ENCODE measurements at places on chromosomes 13 and 19. TPM values are rescaled to one million over a fixed set of nuclear protein-coding genes. Genes with fewer than 3 reads are reported as not detected.

- peak; percentile 21 for DNase-seq
Observed at GRCh38 chr19:16830679-16831078, 1.5 kb downstream of the SIN3B start.

DNA sequence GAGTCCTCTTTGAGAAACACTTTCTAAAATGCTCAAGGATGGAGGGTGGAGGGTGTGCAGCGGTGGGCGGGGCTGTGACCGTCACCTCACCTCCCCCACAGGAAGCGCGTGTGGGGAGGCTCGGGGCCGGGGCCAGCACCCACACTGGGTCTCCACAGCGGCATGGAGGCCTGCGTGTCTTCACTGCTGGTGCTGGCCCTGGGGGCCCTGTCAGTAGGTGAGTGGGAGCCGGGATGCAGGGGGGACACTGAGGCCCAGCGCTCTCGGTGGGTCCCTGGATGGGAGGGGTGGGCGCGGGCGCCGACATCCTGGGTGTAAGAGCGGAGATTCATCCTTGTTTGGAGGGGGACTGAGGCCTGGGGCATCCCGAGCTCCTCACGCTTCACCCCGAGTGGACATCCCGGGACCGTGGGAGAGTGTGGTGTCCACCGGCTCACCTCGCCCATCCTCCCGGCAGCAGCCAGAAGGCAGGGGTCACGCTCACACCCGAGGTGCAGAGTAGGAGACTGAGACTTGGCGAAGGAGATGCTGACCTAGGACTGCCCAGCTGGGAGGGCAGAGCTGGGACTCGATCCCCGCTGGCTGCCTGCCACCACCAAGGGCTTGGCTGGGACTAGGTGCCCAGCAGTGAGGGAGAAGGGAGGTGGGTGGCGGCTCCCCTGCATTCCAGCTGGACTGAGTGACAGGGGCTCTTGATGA is at the start of gene GZMM:
TSS of gene GZMM (plus strand) at position 144 of the 699 bp plus-strand sequence. CDS start at position 163, 19 bp downstream.
- no peak for DNase-seq

GRCh38 chr13:112771139-112771876 is 81.5 kb downstream of the ATP11A start:
- no peak for DNase-seq

DNA sequence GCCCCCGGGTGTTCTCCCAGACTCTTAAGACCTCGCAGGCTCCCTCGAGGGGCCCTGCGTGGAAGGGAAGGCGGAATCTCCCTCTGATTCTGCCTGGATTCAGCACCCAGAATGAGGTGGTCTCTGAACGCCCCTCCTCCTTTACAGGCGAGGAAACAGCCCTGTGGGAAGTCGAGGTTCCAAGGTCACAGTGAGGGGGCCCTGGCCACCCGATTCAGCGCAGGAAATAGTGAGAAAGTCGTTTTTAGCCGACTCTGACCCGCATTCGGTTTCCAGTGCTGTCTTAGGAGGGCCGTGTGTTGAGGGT is 1.1 kb downstream of the BSG start:
- DNase-seq: no peak

GRCh38 chr19:53908935-53909415 is at the start of gene CACNG7:
Gene CACNG7, plus strand, starts transcription at chr19:53909278. Its CDS starts 3,554 bp downstream, at chr19:53912832.
- no peak for DNase-seq

DNA sequence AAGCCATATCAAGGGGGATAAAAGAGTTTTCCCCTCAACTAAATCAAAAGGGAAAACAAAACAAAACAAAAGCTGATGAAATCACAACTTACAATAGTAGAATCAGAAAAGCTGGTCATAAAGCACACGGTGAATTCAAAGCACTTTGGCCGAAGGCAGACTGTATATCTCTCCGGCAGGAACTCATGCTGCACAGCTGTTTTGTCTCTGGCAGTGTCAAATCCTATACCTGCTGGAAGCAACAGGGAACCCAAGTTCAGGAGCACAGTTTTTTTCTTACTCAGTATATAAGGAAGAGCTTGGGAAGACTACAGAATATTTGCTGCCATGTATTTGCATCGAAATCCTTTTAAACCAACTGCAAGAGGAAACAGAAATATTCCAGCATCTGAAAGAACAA is 213.7 kb downstream of the RFC3 start:
- DNase-seq: no peak

- DNase-seq: no peak
Observed at GRCh38 chr13:113500530-113501265, 10.2 kb upstream of the DCUN1D2 start.

DNA sequence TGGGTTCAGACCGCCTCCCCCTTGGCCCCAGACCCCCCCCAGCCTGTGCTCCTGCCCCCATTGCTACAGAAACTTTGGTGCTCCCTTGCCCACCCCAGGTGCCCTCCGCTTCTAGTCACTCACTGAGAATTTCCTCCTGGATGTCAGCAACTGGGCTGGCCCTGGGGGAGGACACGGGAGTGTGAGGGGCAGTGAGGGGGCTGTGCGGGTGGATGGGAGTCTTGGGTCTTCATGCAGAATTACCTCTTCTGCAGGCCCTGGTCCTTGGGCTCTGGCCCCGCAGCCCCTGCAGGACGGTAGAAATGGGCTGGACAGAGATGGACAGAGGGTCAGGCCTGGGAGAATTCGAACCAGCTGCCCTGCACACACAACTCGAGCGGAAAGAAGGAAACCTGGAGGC is 4.8 kb downstream of the LILRB5 start:
- DNase-seq: no peak

DNA sequence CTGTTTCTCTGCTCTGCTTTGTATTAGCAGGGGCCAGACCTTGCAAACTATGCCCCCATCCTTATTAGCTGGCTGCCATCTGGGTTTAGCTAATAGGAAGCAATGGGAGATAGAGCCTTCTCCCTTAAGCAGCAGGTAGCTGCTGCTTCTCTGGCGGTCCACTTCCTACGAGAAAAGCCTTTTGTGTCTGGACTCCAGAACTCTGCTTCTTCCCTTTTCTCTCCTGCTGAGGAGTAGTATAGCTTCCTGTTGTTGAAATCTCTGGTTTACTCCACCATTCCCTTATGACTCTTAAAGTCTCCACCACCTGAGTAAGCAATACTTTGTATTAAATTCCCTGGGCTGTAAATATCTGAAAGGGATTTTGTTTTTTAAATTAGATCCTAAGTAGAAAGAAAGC is 147.1 kb downstream of the DNAJC15 start:
- no peak for DNase-seq

DNA sequence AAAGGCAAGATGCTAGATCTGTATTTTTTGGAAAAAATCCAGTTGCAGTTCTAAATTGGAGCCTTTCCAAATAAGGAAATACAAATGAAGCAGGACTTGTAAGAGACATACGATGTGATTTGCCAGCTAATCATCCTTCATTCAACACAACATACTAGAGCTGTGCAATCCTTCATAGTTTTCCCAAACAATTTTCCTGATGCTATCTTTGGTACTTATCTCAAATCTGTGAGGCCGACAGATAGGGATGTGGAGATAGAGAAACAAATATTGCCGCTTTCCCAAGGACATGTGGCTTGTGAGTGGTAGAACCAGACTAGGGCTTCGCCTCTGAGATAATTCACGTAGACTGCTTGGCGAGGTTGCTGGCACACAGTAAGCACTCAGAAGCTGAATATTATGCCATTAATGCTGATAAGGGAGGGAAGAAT is 176.6 kb downstream of the LMO7 start:
- DNase-seq: no peak

- DNase-seq: peak; percentile 70
Observed at GRCh38 chr19:6997679-6998445, 23.4 kb downstream of the MBD3L2B start.

GRCh38 chr19:768424-768823 is 17.5 kb downstream of the MISP start:
- peak; percentile 78 for DNase-seq

DNA sequence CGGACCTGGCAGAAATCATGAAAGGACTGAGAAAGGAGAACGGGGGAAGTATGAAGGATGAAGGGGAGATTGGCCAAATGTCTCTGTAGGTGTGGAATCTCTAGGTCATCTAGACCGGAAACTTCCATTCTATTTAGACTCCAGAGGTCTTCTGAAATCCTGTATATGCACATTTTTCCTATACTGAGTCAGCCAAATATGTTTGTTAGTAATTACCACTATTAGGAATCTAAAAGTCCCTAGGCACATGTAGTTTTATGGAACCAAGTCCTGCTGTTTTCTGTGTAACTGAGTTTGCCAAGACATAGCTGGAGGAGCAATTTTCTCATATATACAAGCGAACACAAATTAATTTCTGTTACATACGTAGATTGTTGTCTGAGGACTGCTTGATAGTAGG is 498.1 kb downstream of the GPC5 start:
- DNase-seq: peak; percentile 7

GRCh38 chr13:35481777-35482176 is 5.3 kb upstream of the MAB21L1 start:
- no peak for DNase-seq

GRCh38 chr13:37647031-37647650 is 48.6 kb upstream of the POSTN start:
- DNase-seq: peak; percentile 2

DNA sequence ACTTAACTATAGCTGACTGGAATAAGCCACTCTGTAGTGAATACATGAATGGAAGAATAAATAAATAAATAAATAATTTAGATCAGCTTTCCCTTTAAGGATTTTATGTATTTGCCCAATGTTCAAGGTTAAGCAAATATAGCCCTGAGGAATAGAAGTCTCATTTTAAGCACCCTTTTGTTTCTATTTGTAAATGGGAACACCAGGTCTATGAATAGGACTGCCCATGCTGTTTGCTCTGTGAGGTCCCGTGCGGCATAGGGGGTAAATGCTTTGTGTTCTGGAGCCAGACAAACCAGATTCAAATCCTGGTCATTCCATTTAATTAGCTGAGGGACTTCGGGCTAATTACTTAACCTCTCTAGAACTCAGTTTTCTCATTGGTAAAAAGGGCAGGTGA is 29.3 kb downstream of the CBY2 start:
- no peak for DNase-seq

DNA sequence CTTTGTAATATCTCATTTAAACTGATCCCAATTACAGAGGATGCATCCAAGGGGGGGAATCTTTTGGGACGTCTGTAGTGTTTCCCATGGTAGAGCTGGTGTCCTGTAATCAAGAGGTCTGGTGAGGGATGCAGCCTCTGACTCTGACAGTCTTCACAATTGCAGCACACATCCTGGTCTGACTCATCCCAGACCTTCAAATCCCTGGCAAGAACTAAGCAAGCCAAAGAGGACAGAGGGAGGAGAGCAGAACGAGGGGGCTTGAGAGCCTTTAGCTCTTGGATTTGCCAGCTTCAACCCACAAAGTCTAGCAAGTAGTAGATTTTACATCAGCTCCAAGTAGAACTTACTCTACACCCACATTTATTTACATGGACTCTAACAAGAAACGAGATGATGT is 17.3 kb upstream of the FCGBP start:
- peak; percentile 27 for DNase-seq

DNA sequence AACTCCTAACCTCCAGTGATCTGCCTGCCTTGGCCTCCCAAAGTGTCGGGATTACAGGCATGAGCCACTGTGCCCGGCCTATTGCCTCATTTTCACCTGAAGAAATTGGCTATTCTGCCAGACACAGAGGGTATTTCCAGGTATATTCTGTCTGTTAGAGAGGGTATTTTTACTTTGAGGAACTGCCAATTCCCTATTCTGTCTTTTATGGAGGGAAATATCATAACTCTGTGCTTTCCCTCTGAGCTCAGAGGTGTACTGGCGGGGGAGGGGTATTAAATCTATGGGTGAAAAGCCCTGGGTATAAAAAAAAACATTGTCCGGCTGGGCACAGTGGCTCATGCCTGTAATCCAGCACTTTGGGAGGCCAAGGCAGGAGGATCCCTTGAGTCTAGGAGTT is 24.8 kb downstream of the TSKS start:
- DNase-seq: no peak

GRCh38 chr13:114017028-114017630 is 43.3 kb upstream of the C13orf46 start:
- DNase-seq: no peak

- DNase-seq: peak; percentile 59
Observed at GRCh38 chr13:73835138-73835721, 299.0 kb downstream of the KLF12 start.

DNA sequence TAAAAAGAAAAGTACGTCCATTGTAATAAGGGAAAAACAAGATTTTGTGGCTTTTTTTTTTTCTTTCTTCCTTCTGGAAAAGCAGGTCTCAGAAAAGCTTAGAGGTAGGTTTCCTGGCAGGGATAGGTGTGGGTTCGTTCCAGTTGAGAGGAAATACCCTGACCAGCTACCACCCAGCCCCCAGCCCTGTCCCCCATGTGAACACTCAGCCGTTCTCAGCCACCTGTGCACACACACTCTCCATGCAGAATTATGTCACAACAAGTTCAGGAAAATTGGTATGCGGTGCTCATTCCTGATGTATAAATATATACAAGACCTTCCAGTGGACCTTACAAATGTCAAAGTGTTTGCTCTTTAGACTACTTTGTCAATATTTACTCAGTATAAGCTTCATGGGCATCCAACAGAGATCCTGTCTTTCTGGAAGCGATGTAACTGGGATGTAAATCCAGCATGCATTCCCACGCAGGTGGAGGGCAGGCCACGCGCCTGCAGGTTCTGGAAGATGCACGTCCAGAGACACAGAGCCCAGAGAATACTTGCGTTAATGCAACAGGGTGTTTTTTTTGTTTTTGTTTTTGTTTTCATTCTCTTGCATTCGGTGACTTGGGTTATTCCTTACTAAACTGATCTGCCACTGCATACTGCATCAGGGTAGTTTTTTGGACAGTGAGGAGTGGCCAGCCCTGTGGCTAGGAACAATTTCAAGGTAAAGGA is 68.8 kb downstream of the TSHZ3 start:
- no peak for DNase-seq

- no peak for DNase-seq
Observed at GRCh38 chr13:84902243-84902642, 897.0 kb downstream of the SLITRK6 start.

DNA sequence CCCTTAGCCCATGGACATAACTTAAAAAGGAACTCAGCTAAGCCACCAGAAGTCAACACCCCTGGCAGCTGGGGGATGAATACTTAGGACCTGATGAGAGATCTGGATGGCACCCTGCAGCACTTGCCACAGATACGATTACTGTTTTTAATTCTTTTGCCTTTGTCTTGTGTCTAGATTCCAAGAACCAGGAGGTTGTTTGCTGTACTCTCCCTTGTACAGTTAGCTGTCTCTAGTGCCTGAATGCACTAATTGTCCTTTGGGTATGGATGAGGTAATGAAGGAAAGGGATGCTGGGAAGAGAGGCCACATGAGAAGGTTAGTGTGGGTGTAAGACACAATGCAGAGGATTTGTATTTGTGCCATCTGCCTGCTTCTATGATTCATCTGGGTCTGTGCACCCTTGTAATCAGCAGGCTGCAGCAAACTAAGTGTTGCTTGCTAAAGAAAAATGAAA is 385.8 kb downstream of the KCNRG start:
- DNase-seq: peak; percentile 81

- no peak for DNase-seq
Observed at GRCh38 chr19:42653841-42654240, 59.1 kb upstream of the CEACAM8 start.

ZNF430 gene
- 15.3 TPM for total RNA-seq

NCAN gene
- not detected for total RNA-seq

CCDC122 gene
- total RNA-seq: 4.0 TPM

CGB3 gene
- 7.0 TPM for total RNA-seq

ACP7 gene
- total RNA-seq: 1.7 TPM

SKA3 gene
- 39.2 TPM for total RNA-seq

THSD8 gene
- total RNA-seq: not detected

SPACA4 gene
- total RNA-seq: not detected

ZNF738 gene
- total RNA-seq: 13.8 TPM

COL5A3 gene
- total RNA-seq: not detected

CLPTM1 gene
- total RNA-seq: 70.6 TPM

ENOX1 gene
- total RNA-seq: 0.10 TPM

RXFP2 gene
- total RNA-seq: not detected

ZNF534 gene
- total RNA-seq: not detected

HCN2 gene
- 0.42 TPM for total RNA-seq

GSX1 gene
- total RNA-seq: not detected

LILRB1 gene
- total RNA-seq: not detected

SERPINE3 gene
- total RNA-seq: not detected

ZNF283 gene
- total RNA-seq: 5.6 TPM
